ENCODE measurements at places on chromosomes 3 and 15.

GRCh38 chr3:142902356-142902755 is 13.5 kb upstream of the PCOLCE2 start:
- DNase-seq = no peak

- DNase-seq = no peak
These were observed 22.4 kb downstream of the LIPC start for GRCh38 chr15:58453931-58454793.

DNA sequence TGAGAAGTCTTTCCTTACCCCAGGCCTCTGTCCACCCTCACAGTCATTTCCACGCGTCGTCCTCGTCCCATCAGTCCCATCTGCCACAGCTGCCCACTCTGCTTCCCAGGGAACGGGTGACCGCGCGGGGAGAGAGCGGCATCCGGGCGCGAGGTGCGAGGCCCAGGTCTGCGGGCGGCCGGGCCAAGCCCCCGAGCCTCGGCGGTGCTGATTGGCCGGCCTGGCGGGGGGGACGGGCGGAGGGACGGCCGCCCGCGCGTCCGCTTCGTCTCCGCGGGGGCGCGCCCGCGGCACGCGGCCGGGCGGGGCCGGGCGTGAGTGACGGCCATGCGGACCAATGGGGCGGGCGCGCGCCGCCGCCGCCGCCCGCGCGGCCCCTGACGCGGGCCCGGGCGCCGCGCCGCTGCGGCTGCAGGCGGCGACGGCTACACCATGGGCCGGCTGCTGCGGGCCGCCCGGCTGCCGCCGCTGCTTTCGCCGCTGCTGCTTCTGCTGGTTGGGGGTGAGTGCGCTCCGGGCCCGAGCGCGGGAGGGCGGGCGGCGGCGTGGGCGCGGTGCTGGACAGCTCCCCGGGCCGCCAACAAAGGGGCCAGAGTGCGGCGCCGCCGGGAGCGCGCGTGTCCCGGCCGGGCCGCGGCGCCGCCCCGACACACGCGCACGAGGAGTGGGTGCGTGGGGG is at the start of gene PODXL2:
Gene PODXL2, plus strand, starts transcription at position 398 of the 679 bp plus-strand sequence. Its CDS starts 35 bp downstream, at position 433.
- DNase-seq = no peak

DNA sequence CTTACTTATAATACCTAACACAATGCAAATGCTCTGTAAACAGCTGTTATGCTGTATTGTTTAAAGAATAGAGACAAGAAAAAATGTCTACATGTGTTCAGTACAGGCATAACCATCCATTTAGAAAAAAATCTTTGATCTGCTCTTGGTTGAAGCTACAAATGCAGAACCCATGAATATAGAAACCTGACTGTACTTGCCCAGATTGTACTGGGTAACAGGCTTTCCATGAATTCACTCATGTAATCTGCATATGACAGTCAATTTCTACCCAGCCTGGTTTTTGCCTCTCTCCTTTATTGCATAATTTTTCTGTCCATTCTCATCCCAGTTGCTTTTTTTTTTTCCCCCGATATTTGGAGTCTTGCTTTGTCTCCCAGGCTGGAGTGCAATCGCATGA is 62.6 kb upstream of the ETV5 start:
- DNase-seq = no peak

DNA sequence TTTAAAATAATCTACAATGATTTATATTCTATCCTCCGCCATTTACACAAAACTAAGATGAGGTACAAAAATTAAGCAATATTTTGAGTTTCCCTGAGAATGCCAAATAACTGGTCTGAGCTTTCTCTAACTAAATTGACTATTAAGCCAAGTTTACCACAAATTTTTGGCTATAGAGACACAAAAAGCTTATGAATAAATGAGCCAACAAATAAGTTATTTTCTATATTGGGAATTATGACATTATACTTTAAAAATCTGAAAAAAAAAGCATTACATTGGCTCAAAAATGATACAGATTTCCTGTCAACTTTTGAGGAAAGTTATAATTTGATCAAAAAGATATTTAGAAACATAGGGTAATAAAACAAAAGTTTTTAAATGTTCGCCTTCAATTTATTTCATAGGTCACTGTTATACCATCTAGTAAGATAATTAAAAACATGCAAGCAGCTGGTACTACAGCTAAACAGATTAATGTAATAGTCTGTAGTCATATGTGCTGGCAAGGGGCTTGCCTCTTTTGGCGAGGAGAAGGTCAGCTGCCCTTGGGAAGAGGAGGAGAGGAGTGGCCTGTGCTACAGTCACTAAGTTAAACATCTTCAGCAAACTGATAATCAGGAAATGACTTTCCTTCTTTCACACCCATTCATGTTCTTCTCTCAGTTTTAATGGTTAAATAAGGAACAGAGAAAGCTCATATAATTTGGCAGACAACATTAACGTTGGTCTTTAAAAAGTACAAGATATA is 318.5 kb downstream of the TBC1D5 start:
- no peak for DNase-seq

DNA sequence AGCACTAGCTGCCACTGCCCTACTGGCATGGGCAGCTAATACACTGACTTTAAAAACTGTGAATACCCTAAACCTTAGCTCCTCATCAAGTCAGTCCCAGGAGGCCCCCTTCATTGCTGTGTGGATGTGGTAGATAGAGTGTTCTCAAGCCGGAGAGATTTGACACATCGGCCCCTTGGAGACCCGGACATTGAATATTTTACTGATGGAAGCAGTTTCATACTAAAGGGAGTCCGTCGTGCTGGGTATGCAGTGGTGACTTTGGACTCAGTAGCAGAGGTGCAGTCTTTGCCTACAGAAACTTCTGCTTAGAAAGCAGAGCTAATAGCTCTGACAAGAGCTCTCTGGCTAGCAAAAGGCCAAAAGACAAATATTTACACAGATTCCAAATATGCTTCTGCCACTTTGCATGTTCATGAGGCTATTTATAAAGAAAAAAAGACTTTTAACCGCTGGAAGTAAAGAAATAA is 17.5 kb downstream of the CCR4 start:
- no peak for DNase-seq

GRCh38 chr3:25306066-25306465 is 122.0 kb upstream of the RARB start:
- DNase-seq = no peak

All from stimulated activated CD8-positive, alpha-beta memory T cell treated with anti-CD3 and anti-CD28 coated beads, Interleukin-7, amount 100 ng/mL, for 24 hours (primary cell).